ENCODE measurements at places on chromosomes 4 and X. TPM values are rescaled to one million over a fixed set of nuclear protein-coding genes. Genes with fewer than 3 reads are reported as not detected.
A peak's percentile ranks its signal among the peaks of the same experiment; 100 is the strongest.

The GAGE12J gene
- not detected for total RNA-seq

The BEX5 gene
- 17.6 TPM for total RNA-seq

The SYP gene
- total RNA-seq: 85.9 TPM

DNA sequence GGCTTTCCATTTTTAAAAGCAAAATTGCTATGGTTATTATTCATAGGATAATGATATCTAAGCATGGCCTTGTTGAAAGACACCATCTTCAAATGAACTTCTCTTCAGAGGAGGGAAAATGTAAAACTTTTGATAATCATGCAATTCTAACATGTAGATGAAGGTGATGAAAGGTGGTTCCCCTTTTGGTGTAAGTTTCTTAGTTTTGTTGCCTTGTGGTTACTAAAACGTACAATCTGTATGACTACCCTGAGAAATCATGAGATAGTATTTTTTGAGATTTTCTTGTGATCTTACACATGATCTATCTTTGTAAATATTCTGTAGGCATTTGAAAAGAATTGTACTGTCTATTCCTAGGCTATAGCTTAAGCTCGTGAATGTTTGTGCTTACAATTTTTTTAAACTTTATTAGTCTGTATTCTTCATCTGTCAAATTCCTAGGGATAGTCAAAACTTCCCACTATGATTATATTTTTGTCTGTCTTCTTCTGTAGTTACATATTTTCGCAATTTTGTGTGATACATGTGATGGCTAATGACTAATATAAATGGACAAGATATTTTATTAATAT is 47.5 kb downstream of the PTPN13 start:
- no peak for DNase-seq

The BTC gene
- total RNA-seq: 1.5 TPM

GRCh38 chr4:169621731-169622492 is 1.5 kb downstream of the CLCN3 start:
- DNase-seq: no peak

The TNMD gene
- not detected for total RNA-seq

GRCh38 chr4:36854554-36854953 is 390.0 kb upstream of the NWD2 start:
- no peak for DNase-seq

- peak; percentile 0 for DNase-seq
These were observed 680.4 kb downstream of the DMD start for GRCh38 chrX:32530802-32531403.

The RADX gene
- 14.4 TPM for total RNA-seq

DNA sequence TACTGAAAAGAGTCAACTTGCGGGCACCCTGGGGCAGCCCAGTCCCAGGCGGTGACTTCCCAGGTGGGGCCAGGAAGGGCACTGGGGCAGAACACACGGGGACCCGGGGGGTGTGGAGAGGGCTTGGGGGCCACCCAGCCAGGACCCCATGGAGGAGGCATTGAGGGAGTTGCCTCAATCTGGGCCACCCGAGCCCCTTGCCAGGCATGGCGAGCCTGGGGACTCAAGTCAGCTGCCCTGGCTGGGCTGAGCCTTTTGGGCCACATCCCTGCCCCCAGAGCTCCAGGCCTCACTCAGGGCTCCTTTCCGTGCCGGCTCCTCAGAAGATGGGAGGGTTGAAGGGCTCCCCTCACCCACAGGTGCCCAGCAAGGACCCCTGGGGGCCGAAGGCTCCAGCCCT is 6.6 kb upstream of the CPLX1 start:
- no peak for DNase-seq

DNA sequence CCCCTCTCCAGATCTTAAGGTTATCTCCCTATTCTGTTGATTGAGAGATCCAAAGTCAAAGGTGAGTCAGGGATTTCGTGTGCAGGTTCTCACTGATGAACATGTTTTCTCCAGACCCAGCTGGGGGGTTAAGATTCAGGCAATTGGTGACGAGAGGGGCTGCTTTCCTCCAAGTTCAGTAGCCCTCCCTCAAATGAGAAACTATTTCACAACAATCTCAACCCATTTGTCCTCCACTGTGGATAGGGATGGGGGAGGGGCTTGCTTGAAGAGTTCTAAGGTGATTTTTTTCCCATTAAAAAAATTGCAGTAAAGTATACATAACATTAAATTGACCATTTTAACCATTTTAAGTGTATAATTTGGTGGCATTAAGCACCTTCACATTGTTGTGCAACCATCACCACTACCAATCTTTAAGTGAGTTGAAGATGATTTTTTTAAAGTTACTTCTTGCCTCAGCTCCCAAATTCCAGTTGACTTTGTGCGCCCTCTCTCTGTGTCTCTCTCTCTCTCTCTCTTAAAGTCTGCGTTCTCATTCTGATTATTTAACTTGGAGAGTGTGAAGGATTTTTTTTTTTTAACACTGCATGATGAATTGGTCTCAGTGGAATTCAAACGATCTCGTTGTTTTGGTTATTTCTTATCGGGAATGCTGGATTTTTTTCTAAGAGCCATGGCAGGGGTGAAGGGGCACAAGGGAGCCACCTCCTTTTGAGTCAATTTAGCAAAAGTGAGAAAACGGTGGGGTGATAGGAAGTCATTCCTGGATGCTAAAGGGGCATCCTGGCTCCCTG is 175.9 kb downstream of the SHROOM3 start:
- DNase-seq: no peak

The GPR143 gene
- 2.2 TPM for total RNA-seq

DNA sequence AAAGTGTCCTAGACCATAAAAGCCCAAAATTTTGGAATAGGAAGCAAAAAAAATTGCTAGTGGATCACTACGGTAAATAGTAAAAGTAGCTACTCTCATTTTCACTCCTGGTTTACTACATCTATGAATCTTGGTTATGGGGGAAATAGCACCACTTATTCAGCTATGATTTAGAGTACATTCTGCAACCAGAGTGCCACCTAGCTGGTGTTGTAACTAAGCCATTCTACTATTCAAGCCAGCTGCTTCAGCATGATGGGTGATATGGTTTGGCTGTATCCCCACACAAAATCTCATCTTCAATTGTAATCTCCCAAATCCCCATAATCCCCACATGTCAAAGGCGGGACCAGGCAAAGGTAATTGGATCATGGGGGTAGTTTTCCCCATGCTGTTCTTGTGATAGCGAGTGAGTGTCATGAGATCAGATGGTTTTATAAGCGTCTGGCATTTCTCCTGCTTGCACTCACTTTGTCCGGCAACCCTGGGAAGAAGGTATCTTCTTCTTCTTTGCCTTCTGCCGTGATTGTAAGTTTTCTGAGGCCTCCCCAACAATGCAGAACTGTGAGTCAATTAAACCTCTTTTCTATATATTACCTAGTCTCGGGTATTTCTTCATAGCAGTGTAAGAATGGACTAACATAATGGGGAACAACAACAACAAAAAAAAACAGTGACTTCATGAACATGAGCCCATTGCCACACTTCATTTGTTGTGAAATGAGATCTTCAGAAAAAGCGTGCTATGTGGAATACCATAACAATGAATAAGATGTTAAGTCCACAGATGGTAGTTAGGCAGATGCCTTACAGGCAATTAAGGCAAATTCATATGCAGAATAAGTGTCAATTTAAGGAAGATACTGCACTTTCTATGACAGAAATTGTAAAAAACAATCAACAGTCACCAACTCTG is 280.1 kb downstream of the PABPC4L start:
- DNase-seq: no peak

- no peak for DNase-seq
These were observed 206.3 kb downstream of the CBR4 start for GRCh38 chr4:168803732-168804131.

The FAM3A gene
- 9.3 TPM for total RNA-seq

All from cerebellum (tissue), 4 donors.